ENCODE measurements at places on chromosomes 6 and 20. TPM values are rescaled to one million over a fixed set of nuclear protein-coding genes. Genes with fewer than 3 reads are reported as not detected.

Gene SPATA25
- 0.87 TPM for total RNA-seq

Gene LGSN
- total RNA-seq, result not detected

DNA sequence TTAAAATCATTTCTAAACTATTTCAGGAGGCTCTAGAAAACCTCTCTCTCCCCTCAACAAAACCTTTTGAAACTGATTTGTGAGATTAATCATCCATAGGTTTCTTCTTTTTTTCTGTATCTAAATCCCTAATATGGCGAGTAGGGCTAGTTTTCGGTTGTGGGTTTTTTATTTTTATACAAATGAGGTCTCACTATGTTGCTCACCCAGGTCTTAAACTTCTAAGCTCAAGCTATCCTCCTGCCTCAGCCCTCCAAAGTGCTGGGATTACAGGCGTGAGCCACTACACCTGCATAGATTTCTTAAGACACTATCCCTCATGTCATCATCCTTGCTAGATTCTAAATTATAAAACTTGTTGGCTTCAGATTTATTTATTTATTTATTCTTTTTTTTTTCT lies 43.9 kb downstream of the ORC3 start:
- no peak for DNase-seq

- DNase-seq, result no peak
Observed at GRCh38 chr20:62120990-62121775, 1.1 kb upstream of the LSM14B start.

- DNase-seq, result no peak
Observed at GRCh38 chr6:7528565-7528964, 12.9 kb upstream of the DSP start.

DNA sequence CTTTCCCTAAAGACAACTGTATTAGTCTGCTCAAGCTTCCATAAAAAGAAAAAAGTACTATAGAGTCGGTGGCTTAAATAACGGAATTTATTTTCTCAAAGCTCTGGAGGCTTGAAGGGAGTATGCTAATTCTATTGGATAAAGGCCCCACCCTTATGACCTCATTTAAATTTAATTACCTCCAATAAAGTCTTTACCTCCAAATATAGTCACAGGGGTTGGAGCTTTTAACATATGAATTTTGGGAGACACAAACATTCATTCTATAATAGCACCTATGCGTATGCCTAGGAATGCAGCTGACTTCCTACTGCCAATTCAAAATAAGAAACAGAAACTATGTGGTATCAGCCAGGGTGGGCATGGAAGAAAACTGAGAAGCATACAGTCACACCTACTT lies 25.4 kb downstream of the KIAA0319 start:
- DNase-seq, result no peak

Gene OR12D3
- not detected for total RNA-seq

Gene HAO1
- total RNA-seq, result not detected

Gene GPLD1
- total RNA-seq, result 0.51 TPM

- DNase-seq, result no peak
Observed at GRCh38 chr6:10419749-10420545, 5.1 kb upstream of the TFAP2A start.

DNA sequence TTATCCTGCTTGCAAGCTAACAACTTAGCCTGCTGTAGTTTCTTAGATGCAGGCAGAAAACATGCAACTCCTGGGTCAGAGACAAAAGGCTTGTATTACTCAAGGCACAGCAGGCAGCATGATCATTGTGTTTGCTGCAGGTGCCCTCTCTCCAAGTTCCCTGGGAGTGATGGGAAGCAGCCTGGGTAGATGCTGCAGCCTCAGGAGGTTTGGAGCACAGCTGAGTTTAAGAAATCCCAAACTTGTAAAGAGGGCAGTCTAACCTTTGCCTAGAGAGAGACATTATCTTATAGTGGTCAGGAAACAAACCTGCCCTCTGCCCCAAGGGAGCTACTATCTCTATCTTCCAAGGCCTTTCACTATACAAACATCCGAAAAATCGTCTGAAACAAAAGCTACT lies 61.1 kb downstream of the PFDN4 start:
- no peak for DNase-seq

Gene PANK2
- total RNA-seq, result 29.3 TPM
